ENCODE measurements at places on chromosomes 6 and 20.

DNA sequence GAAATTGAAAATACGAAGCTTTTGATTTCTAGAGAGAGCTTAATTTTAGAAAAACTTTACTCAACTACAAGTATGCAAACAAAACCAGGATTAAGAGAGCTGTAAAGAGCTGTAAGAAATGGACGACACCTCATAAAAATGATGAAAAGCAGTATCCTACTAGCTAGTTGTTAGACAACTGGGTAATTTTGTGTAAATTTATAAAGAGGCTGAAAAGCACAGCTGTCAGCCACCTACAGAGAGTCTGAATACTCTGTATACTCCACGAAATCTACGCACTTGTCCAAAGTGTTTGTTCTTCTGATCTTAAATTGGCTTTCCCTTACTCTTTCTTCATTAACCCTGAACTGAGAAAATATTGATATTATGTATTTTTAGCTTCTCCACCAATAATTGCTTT lies 808.4 kb upstream of the EPHA7 start:
- DNase-seq: no peak

GRCh38 chr6:41176189-41176588 lies 13.3 kb upstream of the TREM2 start:
- DNase-seq: no peak

GRCh38 chr20:9686866-9687265 lies 152.0 kb downstream of the PAK5 start:
- no peak for DNase-seq

DNA sequence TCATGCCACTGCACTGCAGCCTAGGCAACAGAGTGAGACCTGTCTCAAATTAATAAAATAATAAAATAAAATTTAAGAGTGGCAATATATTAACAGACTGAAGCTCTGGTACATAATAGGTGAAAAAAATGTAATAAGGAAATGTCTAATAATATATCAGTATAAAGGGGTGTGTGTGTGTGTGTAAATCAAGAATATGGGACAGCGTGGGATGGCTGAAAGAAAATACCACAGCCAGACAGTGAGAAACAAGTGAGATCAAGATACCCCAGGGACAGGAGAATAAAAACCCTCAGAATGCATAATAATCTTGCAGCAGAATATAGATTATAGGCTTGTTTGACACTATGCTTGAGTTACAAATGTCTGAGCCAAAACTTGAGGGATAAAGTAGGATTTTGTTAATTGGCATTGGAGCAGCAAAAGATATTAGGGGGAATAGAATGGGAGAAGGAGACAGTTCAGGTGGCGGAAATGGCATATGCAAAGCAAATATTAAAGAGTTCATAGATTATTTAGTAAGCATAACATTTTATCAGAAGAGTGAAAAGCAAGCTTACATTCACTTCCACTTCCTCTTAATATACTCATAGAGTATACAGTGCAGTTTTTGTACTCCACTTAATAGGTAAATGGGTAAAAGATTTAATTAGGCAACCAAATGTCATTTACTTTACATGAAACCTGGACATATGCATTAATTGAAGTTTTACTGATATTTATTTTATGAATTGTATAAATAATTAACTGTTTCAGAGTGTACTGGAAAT lies 398.5 kb upstream of the GJE1 start:
- DNase-seq: no peak

DNA sequence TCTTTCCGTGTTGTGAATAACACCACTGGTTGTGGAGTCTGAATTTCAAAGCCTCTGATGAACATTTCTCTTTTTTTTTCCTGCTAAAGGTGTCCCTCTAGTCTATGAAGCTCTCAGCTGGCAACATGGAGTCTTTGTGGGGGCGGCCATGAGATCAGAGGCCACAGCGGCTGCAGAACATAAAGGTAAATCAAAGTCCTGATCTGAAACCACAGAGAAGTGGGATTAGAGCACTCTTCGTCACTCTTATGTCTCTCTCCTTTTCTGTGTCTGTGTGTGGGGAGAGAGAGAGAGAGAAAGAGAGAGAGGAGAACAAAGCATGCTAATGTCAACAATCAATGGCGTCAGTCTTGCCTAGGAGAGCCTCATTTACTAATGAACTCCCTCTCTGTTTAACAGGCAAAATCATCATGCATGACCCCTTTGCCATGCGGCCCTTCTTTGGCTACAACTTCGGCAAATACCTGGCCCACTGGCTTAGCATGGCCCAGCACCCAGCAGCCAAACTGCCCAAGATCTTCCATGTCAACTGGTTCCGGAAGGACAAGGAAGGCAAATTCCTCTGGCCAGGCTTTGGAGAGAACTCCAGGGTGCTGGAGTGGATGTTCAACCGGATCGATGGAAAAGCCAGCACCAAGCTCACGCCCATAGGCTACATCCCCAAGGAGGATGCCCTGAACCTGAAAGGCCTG lies 4.2 kb downstream of the PCK1 start:
- no peak for DNase-seq

DNA sequence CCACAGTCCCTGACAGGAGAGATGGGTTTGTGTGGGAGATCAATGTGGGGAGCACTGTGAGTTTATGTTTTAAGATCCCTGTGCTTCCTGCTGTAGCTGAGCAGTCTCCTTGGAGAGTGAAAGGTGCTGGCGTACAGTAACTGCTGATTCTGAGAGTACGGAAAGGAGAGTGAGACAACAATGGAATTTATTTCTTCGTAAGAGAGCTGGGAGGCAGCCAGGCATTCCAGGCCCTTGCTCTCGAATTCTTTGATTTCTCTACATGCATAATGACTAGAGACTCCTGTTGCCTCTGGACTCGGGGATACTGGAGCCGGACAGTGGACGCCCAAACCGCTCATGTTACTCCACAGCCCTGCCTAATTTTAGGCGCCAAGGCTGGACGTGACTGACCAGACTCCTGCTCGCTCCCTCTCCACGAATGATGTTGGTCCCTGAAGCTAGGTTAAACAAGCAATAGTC lies 131.0 kb upstream of the PHACTR1 start:
- no peak for DNase-seq

DNA sequence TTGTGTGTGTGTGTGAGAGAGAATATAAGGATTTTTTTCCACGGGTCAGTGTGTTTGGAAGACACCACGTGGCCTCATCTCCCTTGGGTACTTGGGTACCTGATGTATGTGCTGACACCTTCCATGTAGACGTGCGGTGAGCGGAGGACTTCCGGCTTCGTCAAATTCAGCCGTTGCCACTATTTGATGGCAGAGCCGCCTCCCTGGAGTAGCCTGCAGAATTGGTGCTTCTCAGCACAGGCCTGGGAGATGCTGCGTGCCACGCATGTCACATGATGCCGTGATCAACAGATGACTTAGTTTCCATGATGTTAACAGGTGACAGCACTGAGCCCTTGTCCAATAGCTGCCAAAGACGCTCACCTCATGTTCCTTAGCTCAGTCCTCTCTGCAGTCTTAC lies 69.4 kb downstream of the CDH4 start:
- no peak for DNase-seq

DNA sequence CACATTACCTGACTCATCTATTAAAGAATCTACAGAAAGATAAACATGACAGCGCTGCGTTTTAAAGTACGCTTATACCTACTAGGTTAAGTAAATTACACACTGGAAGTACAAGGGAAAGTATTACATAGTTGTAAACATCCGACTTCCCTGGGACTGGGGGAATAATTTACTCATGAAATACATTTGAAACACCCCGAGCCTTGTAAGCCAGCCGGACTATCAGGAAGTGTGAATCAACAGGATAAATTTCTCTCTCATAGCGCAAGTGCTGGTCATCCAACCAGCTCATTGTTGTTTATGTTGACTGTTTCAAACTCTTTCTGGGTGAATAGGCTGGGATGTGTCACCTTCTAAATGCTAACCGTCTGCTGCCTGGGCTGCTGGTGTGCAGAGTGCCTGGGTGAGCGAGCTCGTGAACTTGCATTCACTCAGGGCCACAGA lies 4.9 kb downstream of the BMP6 start:
- DNase-seq: peak; percentile 90

- DNase-seq: no peak
These were observed 49.7 kb downstream of the SYNE1 start for GRCh38 chr6:152587473-152587872.

DNA sequence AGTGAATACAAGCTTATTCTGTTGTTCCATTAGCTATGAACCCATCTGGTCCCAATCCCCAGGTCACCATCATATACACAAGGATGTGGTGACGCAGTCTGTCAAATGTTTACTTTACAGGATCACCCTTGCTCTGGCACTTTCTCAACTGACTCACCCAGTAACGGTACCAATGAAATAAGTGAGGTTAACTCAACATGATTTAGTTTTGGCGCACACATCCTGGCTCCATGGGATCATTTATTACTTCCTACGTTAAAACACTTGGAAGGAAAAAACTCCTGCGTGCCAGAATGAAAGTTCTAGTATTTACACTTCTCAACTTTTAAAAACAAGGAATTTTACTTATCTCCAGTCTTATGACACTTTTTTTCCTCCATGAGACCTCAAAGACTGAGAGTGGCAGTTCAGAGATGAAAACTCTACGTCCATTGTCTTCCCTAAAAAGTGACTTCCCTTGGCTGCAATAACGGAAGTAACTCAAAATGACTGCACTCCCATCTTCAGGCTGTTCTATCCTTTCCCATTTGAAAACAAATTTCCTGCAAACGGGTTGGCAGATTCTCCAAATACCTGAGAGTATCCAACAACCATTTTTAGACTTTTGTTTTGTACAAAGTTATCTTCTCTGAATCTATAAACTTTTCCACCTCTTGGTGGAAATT lies 15.9 kb downstream of the AGPAT4 start:
- peak; percentile 89 for DNase-seq

GRCh38 chr20:23293689-23294088 lies 56.9 kb upstream of the NXT1 start:
- DNase-seq: no peak

DNA sequence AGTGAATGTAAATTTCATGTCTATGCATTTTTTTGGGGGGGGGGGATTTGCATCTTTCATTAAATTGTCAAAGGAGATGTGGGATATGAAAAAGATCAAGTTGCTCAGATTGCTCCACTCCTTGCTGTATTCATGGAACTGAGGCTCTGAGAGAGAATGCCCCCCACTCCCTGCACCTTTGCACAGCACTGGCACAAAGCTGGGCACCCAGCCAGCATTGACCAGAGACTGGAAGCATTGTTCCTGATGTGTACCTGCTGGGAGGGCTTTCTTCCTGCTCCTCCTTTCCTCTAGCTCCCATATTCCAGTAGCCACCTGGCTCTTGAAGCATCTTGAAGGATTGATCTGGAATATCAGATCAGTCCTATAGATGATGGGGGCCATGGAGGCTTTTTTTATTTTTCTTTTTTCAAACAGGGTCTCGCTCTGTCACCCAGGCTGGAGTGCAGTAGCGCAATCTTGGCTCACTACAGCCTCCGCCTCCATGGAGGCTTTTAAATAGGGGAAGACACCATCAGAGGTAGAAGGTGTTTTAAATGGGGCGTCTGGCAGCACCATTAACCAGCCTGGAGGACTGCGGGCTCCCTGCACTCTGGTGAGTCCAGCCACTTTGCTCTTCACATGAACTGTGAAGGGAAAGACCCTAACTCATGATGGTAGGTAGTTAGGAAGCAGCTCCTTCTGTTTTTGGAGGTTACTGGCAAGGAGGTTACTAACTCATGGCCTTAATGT lies 10.9 kb downstream of the DUSP15 start:
- DNase-seq: no peak

DNA sequence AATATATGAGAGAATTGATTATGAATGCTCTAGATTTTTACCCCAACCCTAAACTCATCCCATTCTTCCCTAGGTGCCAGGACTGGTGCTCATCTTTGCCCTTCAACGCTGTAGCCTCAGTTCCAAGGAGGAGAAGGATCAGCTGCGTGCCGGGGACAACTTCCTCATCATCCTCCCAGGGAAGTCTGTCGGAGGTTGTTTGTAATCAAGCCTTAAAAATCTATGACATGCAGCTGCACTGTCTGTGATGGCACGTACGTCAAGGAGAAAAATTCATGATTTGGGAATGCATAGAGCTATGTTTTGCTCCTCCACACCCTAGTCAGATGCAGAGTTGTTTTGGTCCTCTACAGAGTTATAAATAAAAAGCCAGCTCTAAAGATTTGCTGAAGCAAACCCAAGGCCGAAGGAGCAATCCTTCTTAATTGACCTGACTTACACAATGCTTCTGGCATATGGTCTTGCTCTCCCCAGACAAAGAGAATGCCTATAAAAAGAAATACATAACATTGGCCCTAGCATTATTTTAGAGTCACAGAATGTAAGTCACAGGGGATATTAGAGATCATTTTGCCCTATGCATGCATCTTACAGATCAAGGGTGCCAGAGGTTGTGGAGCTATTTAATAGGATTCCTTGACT lies 244.2 kb downstream of the HIVEP2 start:
- DNase-seq: peak; percentile 36

DNA sequence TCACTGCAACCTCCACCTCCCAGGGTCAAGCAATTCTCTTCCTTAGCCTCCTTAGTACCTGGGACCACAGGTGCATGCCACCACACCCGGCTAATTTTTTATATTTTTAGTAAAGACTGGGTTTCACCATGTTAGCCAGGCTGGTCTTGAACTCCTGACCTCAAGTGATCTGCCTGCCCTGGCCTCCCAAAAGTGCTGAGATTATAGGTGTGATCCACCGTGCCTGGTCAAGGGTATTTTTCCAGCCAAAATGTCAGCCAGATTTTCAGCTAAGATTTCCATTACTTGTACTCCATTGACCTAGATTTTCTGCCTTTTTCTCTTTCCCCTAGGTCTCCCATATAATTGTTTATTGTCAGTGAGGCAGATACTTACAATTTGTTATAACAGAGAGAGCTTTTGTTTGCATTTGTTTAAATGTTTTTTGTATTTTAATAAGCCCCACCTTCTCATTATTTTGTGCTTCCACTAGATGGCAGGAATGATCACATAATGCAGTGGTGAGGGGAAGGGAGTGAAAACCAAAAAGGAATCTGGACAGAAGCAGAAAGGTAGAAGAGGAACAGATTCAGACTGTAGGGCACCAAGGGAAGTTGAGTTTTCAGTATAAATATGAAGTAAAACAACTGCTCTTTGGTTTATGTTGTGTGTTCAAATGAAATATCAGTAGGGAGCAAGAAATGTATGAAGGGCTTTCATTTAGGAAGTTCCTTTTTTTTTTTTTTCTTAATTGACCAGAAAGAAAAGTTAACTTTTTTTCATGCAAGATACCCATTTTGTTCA lies 29.7 kb downstream of the RPF2 start:
- DNase-seq: peak; percentile 45

DNA sequence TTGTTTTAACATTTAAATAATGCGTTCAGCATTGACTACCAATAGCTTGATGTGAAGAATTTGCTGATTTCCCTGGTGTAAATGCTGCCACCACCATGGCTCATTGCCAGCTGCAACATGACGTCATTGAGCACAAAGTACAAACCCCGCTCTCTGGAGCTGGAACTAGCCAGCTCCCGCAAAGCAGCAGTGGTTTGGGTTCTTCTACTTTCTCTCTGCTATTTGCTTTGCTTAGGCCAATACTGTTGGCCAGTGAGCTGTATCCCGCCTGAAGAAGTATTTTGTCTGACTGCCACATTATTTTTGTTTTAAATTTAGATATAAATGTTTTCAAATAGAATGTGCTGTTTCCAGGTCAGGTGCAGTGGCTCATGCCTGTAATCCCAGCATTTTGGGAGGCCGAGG lies 47.4 kb upstream of the KIF13A start:
- no peak for DNase-seq

- peak; percentile 46 for DNase-seq
These were observed 41.5 kb downstream of the DSE start for GRCh38 chr6:116412270-116412669.

- DNase-seq: no peak
These were observed 50.5 kb downstream of the FHL5 start for GRCh38 chr6:96613291-96613999.
